Activated CD4-positive, CD25-positive, alpha-beta regulatory T cell treated with anti-CD3 and anti-CD28 coated beads, Interleukin-2, amount 50 U/mL, for 24 hours (primary cell): ENCODE measurements at places on chromosomes 16 and 17.
A peak's percentile ranks its signal among the peaks of the same experiment; 100 is the strongest.

DNA sequence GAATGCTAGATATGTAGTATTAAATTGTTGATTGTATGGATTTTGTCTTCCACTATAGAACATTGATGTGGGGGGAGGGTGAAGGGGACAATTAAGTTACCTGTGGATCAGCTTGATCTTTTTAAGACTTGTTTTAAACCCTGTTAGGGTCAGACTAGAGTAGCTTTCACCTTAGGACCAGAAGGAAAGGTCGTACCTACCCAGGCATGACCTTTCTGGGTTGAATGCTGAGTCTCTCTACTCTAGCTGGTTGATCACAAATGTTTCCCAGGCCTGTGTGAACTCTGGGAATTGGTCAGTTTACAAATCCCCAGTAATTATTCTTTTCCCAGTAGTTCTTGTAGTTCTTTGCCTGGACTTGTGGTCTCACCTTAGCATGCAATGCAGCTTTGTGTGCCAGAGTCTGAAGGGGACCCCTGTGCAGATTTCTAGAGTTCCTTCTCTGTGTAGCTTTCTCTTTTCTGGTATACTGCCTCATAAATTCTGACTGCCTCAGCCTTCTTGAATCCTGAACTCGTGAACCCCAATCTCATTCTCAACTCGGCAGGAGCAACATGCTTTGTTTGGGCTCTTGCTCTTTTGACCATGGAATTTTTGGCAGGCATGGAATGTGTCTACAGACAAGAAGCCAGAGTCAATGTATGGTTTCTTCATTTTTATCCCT is 54.1 kb downstream of the VMP1 start:
- ATAC-seq, result no peak

- no peak for ATAC-seq
Observed at GRCh38 chr17:50273654-50274040, 619 bp upstream of the TMEM92 start.

DNA sequence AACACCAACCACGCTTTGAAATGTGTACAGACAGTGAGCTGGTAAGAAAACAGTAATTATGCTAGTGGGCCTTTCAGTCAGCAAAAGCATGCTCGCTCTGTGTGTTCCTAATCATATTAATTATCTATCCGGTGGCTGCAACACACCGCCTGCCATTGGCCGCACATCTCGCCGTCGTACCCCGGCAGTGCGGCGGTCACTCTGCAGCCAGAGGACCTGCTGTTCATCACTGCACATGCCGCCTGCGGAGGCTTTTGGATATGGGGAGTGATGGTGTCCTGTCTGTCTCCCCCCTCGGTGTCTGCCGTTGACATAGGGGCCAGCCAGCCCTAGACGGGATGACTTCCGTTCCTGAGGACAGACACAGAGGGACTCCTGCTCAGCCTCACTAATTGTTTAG is 68.5 kb downstream of the RPA1 start:
- ATAC-seq, result no peak

GRCh38 chr16:84356591-84357116 is 11.7 kb upstream of the ATP2C2 start:
- ATAC-seq, result no peak

DNA sequence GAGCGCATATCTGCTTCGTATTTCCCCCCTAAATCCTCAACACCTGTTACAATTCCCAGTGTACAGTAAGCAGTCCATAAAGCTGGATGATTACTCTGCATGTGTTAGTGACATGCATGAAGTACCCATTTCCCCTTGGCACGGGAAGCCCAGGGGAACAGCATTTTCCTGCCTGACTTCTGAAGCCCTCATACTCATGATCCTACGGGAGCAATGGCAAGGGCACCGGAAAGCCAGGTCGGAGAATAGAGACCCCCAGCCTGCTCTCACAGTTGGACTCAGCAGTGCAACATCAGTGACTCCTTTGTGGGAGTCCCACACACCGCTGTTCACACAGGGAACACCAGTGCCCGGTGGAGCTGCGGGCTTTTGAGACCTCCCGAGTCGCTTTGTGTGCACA is 336.9 kb downstream of the CDH13 start:
- no peak for ATAC-seq

GRCh38 chr16:75475420-75475847 is 10.9 kb upstream of the TMEM170A start:
- ATAC-seq, result no peak

- no peak for ATAC-seq
Observed at GRCh38 chr16:9042533-9042932, 48.9 kb upstream of the HAPSTR1 start.

DNA sequence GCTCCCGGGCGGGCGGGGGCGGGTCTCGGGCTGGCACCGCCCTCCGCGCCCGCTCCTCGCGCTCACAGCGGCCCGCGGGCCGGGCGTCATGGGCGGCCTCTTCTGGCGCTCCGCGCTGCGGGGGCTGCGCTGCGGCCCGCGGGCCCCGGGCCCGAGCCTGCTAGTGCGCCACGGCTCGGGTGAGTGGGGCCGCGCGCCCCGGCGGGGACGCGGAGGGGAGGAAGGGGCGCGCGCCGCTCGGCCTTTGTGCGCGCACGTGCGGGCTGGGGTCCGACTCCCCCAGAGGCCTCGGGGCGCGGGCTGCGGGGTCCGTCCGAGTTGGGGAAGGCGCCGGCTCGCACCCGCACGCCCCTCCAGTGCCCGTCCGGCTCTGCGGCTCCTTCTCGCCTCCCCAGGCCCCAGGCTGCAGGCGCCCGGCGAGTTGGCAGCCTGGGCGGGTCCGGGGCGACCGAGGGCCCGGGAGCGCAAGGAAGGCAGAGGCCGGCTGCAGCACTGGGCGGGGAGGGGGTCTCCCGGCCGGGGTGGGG is at the start of gene NME4:
TSS of gene NME4 (plus strand) at position 65 of the 527 bp plus-strand sequence. CDS start at position 89, 24 bp downstream.
- ATAC-seq, result no peak

DNA sequence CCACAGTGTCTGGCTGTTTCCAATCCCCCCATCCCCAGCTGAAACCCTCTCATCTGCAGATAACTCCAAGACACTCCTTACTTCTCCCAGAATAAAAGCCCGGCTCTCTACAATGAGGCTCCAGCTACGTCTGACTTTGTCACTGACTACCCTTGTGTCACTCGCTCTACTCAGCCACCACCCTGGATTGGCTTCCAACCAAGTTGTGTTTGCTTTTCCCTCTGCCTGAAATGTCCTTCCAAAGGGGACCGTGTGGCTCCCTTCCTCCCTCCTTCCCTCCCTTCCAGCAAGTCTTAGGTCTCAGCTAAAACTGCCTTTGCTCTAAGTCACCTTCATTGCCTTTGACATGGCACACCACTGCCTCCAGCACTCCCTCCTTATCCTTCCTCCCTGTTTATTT is 42.8 kb downstream of the CDH1 start:
- no peak for ATAC-seq

GRCh38 chr16:19001788-19002187 is 18.1 kb downstream of the TMC7 start:
- ATAC-seq, result no peak

GRCh38 chr17:49928837-49929475 is 40.0 kb upstream of the DLX4 start:
- ATAC-seq, result no peak

DNA sequence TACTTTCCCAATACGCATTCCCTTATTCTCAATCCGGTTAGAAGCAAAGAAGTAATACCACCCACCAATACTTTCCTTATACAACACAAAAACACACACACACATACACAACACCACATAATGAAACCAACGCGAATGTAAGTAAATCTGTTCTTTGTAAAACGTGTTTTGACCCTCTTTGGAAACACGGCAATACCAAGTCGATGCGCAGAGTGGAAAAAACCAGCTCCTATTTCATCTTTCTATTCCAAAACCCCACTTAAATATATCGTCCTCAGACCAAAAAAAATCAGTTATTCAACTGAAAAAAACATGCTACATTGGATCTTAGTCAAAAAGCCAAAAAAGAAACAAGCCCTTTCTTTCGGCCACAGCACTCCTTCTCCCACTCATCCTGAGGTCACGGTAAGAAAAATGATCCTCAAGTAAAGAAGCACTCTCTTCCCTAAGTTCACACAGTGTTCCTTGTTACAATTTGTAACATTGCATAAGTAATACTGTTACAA is 31.0 kb upstream of the ARL4D start:
- ATAC-seq, result peak; percentile 75

- ATAC-seq, result peak; percentile 30
Observed at GRCh38 chr16:56742030-56742984, 12.4 kb downstream of the NUP93 start.

DNA sequence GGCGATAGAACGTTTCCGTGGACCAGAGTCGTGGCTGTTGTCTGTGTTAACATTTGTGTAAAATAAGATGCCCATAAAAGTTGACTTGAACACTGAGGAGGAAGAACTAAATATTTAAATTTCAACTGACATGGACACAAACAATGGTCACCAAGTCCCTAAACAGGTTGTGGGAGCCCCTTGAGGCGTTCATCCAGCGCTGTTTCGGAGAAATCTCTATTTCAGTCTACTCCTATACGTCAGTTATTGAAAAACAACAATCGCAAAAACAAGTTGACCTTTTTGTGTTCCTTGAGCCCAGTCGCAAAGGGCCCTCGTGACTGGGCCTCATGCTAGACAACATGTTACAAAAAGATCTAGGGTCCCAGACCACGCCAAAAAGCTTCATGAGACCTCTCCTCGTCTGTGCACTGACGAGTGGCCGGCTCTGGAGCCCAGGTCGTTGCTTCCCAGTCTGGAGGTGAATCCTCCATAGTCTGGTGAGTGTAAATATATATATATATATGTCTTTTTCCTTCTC is 439 bp upstream of the TMEM231 start:
- no peak for ATAC-seq

GRCh38 chr16:66261826-66262225 is 104.7 kb upstream of the CDH5 start:
- ATAC-seq, result no peak

DNA sequence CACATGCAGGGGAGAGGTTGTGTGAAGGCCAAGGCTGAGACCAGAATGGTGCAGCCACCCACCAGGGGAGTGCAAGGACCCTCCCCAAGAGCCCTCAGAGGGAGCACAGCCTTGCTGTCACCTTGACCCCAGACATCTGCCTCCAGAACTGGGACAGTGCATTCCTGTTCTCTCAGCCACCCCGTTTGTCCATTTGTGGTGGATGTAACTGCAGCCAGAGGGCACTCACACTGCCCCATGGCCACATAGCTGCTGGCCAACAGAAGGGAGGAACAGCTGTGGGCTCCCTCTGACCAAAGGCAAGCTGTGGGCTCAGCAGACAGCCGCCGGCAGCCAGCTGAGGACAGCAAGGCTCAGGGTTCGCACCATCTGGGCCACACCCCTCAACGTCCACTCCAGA is 49.8 kb upstream of the KLHDC4 start:
- ATAC-seq, result no peak

GRCh38 chr17:12756786-12757185 is 32.5 kb upstream of the ARHGAP44 start:
- ATAC-seq, result no peak

GRCh38 chr17:74523308-74523707 is 8.0 kb downstream of the CD300LB start:
- no peak for ATAC-seq

DNA sequence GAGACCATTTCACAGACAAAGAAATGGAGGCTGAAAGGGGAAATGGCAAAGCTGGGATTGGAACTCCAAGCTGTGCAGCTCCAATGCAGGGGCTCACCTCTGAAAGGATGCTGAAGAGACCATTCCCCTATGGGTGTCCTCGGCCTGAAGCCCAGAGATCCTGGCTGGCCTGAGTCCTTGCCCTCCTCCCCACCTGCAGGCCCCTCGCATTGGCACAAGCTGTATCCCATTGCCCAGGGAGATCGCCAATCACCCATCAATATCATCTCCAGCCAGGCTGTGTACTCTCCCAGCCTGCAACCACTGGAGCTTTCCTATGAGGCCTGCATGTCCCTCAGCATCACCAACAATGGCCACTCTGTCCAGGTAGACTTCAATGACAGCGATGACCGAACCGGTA is 2.6 kb downstream of the CA7 start:
- ATAC-seq, result no peak
